EH (cell line): ENCODE measurements at places on chromosomes 11 and 22.

DNA sequence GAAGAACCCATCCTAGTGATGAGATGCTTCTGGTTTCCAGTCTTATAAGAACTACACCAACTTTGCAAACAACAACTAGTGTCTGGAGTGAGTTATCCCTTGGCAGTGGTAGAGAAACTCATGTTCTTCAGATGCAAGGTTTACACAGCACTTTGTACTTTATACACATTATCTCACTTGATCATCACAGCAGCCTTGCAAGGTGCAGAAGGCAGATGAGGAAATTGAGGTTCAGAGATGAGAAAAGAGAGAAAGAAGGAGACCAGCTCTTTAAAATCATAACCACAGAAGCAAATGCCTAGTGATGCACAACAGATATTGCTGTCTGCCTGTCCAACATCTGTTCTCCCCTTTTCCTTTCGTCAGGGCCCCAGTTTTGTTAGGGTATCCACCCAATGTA is 16.7 kb upstream of the CD44 start:
- no peak for DNase-seq

DNA sequence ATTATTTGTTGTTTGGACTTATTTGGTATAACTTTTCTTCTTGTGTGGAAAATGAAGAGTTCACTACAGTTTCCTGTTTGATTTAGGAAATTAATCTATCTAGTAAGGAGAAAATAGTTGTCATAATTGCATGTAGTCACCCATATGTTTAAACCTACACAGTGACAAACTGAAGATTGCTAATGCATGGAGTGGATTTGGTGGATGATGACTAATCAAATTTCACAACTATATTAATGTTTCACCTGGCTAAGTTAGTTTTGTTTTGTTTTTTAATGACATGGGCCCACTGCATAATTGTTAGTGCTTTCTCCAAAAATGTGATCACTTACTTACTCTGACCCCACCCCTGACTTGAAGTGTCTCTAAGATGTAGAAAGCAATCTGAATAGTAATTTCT is 170.6 kb downstream of the DYNC2H1 start:
- no peak for DNase-seq

- peak; percentile 48 for DNase-seq
These were observed 340.4 kb downstream of the ETS1 start for GRCh38 chr11:128246810-128247594.

DNA sequence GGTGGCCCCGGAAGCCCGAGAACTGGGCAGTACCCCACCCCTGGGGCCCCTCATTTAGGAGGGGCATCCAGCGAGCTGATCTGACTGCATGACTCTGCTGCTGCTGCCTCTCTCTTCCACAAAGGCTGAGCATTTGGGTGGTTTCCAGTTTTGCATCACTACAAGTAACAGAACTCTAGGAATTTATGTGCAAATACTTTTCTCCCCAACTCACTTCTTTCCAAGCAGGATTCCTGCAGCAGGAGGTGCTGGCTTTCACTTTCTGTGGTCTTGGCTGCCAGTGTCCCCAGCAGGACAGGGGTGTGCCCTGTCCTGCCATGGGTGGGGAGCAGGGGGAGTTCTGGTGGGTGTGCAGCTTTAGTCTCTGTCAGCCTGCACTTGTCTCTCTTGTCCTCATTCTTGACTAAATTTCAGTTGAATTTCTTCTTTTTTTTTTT is 21.2 kb downstream of the UPB1 start:
- peak; percentile 95 for DNase-seq

- no peak for DNase-seq
These were observed 205.5 kb upstream of the TMEM45B start for GRCh38 chr11:129610125-129610524.

GRCh38 chr11:73810637-73811036 is 23.0 kb downstream of the MRPL48 start:
- peak; percentile 45 for DNase-seq

DNA sequence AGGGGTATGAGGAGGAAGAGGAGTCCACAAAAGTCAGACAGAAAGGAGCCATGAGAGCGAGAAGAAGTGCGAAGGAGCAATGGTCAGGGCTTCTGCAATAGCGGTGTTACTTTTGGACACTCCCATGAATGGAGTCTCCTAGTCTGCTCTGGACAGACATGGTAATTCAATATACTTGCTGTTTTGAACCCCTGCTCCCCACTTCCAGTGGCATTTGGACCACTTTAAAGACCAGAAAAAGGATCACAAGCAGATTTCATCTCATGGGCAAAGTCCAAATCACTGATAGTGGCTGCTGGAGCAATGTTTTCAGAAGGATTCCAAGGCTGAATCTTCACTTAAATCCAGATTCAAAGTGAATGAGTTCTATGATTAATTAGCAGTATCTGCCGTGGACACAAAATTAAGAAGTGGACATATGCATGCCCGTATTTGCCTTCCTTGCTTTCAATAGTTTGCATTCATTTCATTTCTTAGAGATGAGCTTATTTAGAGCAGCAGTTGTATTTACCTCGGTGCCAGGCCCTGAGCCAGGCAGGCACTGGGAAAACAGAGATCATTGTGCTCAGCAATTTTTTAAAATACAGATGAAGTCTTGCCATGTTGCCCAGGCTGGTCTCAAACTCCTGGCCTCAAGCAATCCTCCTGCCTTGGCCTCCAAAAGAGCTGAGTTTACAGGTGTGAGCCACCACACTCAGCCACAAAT is 72.0 kb downstream of the SLC1A2 start:
- peak; percentile 31 for DNase-seq

DNA sequence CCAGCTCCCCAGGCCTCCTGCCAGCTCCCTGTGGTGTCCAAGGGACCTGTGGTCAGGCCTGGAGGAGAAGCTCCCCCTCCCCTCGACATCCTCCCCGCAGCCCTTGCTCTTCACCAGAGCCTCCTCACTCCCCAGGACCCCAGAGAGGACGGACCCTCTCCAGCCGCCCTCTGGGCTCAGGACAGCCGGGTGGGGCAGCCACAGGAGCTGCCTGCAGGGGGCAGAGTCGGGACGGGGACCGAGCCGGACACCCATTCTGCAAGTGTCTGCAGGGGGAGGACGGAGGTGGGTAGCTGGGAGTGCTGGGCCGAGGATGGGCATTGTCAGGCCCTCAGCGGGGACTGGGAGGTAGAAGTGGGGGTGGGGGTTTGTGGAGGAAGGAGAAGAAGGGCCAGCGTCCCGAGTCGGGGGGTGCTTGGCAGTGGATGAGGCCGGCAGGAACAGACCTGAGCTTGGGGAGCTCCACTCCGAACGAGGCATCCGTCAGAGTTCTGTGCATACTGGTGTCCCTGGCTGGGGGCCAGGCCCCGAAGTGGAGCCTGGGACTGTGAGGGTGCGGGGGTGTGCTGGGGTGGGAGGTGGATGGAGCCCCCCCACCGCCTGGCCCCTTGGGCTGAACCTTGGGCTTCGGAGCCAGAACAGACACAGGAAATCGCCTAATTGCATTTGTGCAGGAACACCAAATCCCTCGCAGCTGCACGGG is 15.2 kb downstream of the PRR33 start:
- peak; percentile 36 for DNase-seq

- peak; percentile 38 for DNase-seq
These were observed 91.2 kb downstream of the CLPB start for GRCh38 chr11:72343006-72343756.

GRCh38 chr11:33875621-33876294 is 16.1 kb downstream of the LMO2 start:
- DNase-seq = no peak

- DNase-seq = no peak
These were observed 21.8 kb upstream of the CSF2RB start for GRCh38 chr22:36891646-36892045.

DNA sequence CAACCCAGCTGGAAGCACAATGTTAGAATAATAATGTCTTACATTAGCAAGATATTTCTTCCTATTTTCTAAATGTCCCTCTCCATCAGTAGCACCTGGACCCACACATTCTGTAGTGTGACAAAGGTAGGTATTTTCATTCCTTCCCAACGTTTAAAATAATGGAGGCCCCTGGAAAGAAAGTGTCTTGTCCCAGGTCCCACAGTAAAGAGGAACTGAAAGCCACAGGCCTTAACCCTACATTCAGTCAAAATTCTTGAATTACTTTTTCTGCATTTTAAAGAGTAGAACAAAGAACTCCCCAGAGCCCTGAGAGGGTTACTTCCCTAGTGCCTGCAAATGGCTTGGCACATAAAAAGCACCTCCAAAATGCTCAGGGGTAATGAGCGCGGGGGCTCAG is 26.3 kb downstream of the OPCML start:
- DNase-seq = no peak

DNA sequence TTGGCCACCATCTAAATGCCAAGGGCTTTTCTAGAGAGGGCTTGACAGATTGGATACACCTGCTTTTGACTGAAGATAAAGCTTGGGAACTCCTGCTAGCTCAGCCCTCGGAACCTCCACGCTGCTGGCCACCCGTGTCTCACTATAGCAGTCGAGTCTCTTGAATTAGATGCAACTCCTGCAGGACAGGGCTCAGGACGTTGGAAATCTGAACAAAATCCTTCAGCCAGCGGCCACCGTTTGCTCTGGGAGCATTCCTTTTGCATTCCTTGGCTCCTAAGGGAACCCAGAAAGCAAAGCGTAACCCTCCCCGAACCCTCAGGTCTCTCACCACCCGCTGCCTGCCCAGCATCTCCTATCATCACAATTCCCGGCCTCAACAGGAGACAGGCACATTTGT is 77.8 kb downstream of the GRIK4 start:
- no peak for DNase-seq

DNA sequence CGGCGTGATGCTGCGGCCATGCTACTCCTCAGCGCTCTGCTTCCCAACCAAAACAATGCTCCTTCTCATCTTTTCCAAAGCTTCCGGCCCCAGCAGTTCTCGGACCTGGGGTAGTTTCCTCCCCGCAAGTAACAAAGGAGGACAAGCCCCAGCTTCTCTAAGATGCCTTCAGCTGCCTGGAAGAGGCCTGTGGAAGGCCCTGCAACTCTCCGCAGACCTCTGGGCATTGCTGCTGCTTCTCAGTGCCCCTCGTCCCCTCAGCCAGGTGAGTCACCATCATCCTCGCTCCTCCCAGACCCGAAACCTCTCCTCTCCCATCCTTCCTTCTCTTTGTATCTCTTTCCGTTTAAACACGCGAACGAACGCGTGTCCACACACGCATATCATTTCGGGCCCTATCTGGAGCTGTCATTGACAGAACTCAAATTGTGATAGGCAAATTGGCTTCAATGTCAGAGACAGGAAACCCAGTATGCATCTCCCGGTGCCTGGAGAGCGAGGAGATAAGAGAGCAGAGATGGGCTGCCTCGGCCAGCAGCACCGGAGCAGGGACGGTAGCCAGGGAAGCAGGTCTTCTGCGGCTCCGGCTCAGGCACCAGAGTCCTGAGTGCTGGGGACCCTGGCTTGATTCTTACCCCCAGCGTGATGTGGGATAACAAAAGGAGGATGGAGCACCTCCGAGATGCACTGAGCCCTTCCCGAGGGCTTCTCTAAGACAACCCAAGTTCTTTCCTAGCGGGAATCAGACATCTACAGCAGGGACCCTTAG is 22.0 kb upstream of the JAM3 start:
- DNase-seq = no peak

- DNase-seq = no peak
These were observed 32.6 kb downstream of the SHANK3 start for GRCh38 chr22:50705219-50705691.

- no peak for DNase-seq
These were observed 32.3 kb upstream of the JAM3 start for GRCh38 chr11:134036492-134037045.

DNA sequence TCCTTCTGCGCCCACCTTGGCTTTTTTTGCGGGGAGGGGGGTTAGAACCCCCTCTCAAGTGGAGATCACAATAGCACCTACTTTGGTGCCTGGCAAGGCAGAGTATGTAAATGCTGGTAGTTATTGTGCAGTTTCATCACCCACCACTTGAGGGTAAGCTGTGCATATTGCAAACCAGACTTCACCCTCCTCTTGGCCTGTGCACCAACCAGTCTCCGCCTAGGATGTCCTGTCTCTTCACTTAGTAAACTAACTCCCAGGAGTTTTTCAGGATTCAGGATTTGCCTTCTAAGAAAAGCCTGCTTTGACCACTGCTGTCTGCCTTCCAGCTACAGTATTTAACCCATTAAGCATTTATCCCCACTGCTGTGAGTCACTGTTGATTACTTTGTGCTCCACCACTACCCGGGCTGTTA is 2.0 kb upstream of the UBXN1 start:
- DNase-seq = peak; percentile 84

DNA sequence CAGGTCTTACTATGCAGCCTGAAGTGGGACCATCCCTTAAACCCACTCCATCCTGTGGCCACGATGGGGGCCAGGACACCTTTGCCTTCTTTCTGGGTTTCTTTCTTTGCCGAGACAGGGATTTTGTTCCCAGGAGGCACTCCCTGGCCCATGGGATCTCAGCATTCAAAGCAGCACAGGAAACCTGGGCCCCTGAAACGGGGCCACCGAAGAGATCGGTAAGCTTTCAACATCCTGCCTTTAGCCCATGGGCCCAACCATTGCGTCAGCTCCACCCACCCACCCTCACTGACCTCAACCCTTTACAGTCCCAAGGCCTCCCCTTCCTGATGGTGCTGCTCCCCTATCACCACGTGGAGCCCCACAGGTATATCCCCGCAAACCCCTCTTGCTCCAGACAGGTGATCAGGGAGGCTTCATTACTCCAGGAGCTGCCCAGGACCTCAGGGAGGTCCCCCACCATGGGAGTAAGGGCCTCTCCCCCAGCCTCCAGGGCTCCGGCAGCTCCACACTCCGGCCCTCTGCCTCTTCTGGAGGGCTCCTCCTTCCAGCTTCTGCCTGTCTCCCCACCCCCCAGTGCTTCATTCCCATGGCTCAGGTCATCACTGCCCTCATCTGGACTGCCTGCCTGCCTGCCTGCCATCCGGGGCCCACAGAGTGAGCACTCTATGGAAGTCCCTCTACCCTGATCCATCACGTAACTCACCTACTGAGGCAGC is 42.0 kb upstream of the TUB start:
- DNase-seq = no peak
